Psoas muscle (tissue), 8 donors: ENCODE measurements at places on chromosomes 11 and 22. TPM values are rescaled to one million over a fixed set of nuclear protein-coding genes. Genes with fewer than 3 reads are reported as not detected.

PRR5 gene
- polyA plus RNA-seq: 1.6 TPM

MIOX gene
- not detected for polyA plus RNA-seq

OR4D5 gene
- polyA plus RNA-seq: not detected

TCN1 gene
- not detected for polyA plus RNA-seq

TSPAN32 gene
- 0.04 TPM for polyA plus RNA-seq

MFNG gene
- 8.2 TPM for polyA plus RNA-seq

C22orf42 gene
- not detected for polyA plus RNA-seq

CDC42BPG gene
- polyA plus RNA-seq: 0.06 TPM

PARVA gene
- 4.4 TPM for polyA plus RNA-seq

- DNase-seq: peak; percentile 49
Measured at GRCh38 chr11:36258730-36259360, 30.4 kb downstream of the COMMD9 start.

DNA sequence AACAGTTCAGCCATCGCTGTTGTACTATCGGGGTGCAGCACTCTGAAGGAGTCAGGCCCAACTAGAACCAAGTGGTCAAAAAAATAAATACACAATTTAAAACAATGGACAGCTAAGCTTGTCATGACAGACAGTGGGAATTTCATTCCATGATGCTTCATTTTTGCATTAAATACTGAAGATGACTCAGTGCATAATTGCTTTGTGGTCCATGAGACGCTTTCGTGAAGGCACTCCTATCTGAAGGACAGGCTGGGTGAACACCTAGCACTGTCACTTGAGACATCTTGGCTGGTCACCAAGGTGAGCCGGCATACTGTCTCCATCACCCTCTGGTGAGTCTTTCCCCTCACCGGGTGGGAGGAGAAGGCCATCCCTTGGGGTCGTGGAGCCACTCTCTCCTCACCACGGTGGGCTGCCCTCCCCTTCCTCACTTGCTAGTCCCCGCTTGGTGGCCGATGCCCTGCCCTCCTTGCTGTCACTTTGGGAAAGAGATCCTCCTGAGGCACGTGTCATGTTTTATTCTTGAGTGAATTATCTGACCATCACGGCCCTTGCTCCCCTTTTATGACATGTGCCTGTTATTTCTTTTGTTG, 4.9 kb upstream of the TESMIN start:
- no peak for DNase-seq

GRCh38 chr11:91188484-91188883, 965.6 kb upstream of the CHORDC1 start:
- DNase-seq: no peak

GRCh38 chr11:120208777-120209176, 2.1 kb upstream of the OAF start:
- peak; percentile 72 for DNase-seq

GRCh38 chr22:32473388-32473952, 1.1 kb upstream of the FBXO7 start:
- no peak for DNase-seq

GRCh38 chr11:107801641-107802040, 56.9 kb downstream of the SLC35F2 start:
- no peak for DNase-seq

DNA sequence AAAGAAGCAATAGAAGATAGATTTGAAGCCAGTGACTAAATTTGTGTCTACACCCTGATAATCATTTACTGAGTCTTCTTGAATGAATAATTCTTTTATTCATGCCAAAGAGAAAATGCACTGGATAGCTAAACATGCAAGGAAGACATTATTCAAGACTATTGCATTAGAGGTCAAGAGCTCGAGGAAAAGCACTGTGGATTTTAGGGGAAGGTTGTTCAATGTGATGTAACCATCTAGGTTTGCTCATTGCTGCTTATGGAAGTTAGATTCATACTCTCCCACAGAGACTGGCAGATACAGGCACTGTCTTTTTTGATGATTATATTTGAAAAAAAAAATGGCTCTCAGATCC, 682.1 kb downstream of the KCNA4 start:
- no peak for DNase-seq

- no peak for DNase-seq
Measured at GRCh38 chr11:13114566-13115379, 105.7 kb downstream of the RASSF10 start.

DNA sequence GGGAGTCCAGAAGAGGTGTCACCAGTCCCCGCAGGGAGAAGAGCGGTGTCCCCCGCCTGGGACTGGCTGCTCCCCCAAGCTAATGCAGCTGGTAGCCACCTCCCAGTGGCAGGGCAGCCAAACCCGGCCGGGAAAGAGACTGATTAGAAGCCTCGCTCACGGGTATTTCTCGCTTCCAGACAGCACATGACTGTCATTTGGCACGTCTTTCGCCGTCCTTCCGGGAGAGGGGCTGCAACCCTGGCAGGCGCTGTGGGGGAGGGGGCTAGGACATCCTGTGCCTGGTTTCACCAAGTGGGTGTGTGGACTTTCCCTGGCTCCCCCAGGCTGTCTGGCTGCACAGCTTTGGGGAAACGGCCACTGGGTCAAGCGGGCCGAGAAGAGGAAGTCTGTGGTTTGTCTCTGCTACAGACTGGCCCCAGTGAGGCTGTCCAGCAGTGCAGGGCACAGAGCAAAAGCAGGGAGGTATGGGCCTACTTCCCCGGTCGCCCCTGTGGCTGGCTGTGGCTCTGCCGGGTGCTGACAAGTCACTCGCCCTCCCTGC, 3.8 kb downstream of the CD81 start:
- DNase-seq: peak; percentile 86

DNA sequence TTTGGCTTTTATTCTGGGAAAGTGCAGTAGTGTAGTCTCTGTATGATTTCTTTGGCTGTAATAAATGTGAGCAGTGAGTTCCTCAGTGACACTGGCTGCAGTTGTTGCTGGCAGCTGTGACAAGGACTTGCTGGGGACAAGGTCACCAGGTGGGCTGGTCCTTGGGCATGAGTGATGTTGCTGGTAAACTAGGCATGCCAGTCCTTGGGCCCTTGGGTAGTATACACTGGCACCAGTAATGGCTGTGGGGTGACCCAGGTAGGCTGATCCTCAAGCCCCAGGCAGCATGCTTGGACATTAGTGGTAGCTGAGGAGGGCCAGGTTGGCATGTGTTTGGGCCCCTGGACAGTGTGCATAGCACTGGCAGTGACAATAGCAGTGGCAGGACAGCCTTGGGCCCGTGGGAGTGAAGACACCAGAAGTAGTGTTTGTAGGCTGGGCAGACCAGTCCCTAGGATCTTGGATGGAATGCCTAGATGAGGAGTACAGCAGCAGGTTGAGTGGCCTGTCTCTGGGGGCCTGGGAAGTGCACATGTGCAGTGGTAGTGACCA, 164.3 kb downstream of the GUCY1A2 start:
- no peak for DNase-seq

DNA sequence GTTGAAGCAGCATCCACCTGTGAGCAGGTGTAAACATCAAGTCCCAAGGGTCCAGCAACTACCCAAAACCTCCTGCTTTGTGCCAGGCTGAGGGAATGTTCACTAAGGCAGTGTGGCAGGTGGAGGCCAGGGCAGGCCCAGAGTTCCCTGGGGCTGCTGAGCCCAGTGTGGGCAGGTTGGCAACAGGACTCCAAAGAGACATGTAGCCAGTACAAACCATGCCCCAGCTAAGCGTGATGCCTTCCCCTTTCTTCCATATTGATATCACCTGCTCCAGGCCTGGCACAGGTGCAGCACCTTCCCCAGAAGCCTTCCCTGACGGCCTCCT, 30.0 kb upstream of the SCUBE2 start:
- no peak for DNase-seq

- DNase-seq: peak; percentile 92
Measured at GRCh38 chr11:46290598-46291309, 13.3 kb downstream of the CREB3L1 start.

GRCh38 chr11:111905411-111905810, 6.2 kb downstream of the CRYAB start:
- DNase-seq: no peak

GRCh38 chr11:75560644-75561043, 1.4 kb upstream of the SERPINH1 start:
- no peak for DNase-seq

DNA sequence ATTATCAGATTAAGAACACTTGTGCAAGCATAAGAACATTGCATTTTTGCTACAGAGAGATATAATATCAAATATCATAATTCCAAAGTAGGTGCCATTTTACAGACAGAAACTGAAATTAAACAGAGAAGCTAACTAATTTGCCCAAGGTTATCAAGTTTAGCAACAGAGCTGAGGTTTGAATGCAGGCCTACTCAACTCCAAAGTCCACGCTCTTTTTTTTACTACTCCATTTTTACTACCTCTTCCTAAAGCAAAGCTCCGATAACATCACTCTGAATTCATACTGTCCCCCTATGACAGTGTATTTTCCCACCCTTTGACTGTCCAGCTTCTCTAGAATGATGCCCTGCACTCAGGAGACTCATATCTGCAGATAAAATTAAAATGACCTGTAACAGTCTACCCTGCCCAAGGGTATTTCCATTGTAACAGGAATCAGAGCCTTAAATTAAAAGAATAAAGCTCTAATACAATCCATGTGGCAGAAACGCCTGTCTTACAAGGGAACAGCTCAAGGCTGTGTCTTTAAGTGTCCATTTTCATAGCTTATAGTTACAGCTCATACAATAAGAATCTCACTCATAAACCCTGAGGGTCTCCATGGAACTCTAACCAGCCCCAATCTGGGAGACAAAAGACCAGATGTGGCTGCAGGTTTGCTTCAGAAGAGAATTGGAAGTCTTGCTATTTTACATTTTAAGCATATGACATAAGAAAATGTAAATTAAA, 36.8 kb downstream of the ALG9 start:
- DNase-seq: no peak

DNA sequence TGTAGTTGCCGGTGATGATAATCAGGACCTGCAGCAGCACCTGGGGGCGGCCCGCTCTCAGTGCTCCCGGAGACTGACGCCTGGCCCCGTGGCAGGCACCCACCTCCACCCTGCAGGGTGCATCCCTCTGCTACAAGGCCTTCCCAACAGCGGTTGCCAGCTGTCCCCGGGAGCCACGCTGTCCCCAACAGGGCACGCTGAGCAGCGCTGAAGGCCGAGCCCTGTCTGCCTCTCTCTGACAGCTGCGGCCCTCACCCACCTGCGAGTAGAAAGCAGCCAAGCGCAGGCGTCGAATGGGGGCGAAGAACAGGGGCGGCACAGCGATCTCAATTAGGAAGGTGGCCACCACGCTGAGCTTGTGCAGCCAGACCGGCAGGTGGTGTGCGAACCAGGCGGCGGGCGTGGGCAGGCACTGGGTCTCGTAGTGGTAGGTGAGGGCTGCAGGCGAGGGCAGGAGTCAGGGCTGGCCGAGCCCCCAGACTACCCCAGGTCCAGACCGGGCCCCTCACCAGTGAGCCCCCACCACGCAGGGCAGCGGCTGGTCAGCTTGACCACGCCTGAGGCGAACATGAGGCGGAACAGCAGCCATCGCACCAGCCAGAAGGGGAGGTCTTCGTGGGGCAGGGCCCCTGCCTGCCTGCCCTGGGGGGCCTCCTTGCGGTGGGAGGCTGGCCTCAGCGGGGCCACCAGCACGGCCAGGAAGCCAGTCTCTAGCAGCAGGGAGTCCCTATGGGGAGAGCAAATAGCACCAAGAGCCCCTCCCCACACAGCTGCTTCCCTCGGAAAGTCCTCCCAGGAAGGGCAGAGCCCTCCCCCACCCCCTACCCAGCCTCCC, 1.5 kb downstream of the LMF2 start:
- DNase-seq: no peak

GRCh38 chr11:123525511-123525918, 95.4 kb downstream of the GRAMD1B start:
- no peak for DNase-seq
